ENCODE measurements at places on chromosomes 4 and X.

GRCh38 chrX:69507500-69507789 is 3.3 kb downstream of the NALF2 start:
- DNase-seq, result no peak

DNA sequence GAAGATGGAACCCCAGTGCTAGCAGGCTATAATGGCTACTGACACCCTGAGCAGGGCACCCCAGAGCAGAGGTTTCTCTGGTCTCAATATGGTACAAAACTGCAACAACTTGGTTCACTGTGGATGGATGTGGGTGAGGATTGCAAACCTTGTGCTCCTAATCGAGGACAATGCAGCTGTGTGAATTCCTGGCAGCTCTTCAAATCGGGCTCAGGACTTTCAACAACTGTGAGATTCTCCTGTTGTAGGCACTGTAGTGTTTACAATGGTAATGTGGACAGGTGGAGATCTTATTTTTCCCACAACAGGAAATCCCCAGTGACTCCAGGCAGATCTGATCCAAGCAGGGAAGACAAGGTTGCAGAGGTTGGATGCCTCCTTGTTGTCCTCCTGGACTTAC is 101.5 kb downstream of the RCHY1 start:
- DNase-seq, result no peak

DNA sequence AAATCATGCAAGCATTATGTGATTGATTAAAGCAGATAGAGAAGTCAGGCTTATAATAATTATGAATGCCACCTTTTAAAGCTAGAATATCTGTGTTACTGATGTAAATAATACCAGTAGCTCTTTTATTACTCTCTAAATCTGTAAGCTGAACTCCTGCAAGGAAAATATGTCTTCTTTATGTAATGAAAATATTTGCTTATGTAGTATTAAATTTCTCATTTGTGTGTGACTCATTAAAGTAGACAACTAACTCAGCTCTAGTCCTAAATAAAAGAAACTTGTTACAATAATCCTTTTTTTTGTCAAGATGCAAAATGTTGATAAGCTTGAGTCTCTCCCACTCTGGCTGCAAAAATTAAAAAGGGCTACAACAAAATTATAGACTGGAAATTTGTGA is 137.7 kb upstream of the FAT1 start:
- DNase-seq, result no peak

DNA sequence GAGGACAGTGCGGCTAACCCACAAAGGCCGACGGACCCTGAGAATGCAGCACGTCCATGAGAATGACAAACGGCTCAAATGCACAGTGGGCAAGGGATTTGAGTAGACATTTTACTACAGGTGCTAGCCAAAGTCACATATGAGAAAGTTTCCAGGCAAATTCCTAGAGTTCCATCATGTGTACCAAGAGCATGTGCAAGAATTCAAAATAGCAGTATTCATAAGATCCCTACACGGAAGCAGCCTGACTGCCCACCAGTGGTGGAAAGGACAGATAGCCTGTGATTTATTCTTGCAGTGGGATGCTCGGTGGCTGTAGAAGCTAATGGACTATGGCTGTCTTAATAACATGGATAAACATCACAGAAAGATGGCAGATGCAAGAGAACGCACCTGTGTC is 68.0 kb downstream of the RGS12 start:
- no peak for DNase-seq

GRCh38 chr4:109559625-109559982 is 442 bp upstream of the MCUB start:
- peak; percentile 26 for DNase-seq

- no peak for DNase-seq
Measured at GRCh38 chr4:10151182-10151581, 34.6 kb upstream of the WDR1 start.

GRCh38 chr4:3296651-3297050 is 3.8 kb downstream of the RGS12 start:
- DNase-seq, result no peak

DNA sequence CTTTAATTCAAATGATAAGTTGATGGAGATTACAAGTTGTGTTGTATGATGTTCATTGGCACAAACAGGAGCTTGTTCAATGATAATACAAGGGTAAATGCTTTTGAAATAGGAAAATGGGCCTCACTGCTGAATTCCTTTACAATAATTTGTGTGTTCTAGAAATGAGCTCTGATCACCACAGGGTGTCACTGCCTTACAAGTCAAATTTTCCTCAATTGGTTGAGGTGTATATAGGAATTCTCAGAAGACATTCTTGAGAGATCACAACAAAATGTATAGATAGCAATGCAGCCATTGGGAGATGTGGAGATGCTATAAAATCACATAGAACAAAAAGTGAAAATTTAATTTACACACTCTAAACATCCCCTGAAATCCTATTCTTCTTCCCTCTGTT is 49.6 kb downstream of the KLF8 start:
- no peak for DNase-seq

- no peak for DNase-seq
Measured at GRCh38 chrX:106898462-106898861, 4.7 kb downstream of the RIPPLY1 start.

GRCh38 chr4:16045687-16046086 is 38.1 kb downstream of the PROM1 start:
- DNase-seq, result no peak

- DNase-seq, result no peak
Measured at GRCh38 chrX:71454222-71454621, 78.7 kb upstream of the OGT start.

DNA sequence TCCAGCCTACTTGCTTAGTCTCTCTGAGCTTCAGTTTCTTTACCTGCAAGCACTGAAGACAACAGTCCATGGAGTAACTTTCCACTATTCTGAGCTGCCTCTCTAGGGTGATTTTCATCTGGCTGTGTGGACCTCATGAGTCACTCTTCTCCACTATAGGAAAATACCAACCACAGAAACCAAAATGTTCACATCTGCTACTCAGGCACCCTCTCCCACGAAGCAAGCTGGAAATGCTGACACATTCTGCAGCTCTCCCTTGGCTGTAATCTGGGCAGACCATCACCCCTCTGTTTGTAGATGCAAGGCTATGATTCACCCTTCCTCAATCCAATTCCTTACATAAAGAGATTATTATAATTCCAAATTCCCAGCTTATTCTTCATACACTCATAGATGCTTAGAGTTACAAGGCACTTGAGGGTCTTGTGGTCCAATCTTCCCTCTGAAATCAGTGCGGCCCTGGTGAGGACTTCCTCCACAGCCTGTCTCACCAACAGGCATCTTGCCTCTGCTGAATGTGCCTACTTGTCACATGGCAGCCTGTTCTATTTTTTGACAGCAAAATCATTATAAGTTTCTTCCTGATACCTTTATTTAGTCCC is 97.0 kb upstream of the LNX1 start:
- no peak for DNase-seq

DNA sequence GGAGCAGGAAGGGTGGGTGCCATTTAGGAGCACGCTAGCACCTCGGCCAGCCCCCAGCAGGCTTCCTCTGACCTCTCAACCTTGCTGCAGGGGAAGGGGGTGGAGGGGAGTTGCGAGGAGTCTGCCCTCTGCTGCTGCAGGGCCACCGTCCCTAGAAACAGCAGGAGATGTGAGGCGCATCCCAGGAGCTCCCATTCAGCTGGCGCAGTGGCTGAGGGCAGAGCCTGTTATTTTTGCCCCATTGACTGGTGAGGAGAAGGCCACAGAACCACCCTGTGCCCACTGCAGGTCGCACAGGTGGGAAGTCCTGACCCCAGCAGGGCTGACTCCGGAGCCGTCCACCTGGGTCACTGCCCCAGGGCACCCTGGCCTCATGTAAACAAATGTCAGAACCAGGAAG is 8.0 kb downstream of the PDE6B start:
- DNase-seq, result no peak

DNA sequence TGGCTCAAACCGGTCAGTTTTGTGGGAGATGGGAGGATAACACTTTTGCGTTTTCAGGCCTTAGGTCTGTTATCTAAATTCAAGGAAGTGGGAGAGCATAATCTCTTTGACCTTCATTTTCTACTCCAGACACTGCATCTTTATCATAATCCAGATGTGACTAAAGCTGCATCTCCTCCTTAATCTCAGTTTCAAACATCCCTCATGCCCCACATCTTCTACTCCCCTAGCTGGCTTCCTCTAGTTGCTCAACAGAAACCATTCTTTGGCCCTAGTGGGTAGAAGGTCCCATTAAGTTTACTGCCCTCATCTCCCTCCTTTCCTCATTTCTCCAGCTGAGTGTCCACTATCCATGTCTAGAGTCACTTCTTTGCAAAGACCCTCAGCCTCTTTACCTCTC is 18.8 kb upstream of the RASL11B start:
- DNase-seq, result no peak

GRCh38 chr4:1218634-1219565 is 30.0 kb downstream of the CTBP1 start:
- no peak for DNase-seq

GRCh38 chrX:45063319-45064095 is 137.2 kb downstream of the DIPK2B start:
- DNase-seq, result no peak

- DNase-seq, result no peak
Measured at GRCh38 chrX:94743478-94743877, 1069.5 kb downstream of the FAM133A start.

DNA sequence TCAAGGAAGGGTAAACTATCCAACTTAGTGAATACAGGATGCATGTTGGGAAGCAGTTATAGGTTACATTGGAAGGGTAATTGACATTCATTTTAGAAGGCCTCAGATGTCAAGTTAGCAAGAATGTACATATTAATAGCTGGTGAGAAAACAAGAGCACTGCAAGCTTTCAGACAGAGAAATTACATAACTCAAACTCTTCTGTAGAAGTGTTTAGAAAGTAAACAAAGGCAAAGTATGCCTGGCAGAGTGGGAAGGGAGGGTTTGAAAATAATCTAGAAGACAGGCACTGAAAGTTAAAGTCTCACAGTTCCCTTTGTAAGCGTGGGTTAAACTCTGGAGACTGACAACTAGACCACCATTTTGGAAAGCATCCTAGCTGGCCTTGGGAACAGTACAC is 406.2 kb downstream of the ANKRD50 start:
- DNase-seq, result no peak

DNA sequence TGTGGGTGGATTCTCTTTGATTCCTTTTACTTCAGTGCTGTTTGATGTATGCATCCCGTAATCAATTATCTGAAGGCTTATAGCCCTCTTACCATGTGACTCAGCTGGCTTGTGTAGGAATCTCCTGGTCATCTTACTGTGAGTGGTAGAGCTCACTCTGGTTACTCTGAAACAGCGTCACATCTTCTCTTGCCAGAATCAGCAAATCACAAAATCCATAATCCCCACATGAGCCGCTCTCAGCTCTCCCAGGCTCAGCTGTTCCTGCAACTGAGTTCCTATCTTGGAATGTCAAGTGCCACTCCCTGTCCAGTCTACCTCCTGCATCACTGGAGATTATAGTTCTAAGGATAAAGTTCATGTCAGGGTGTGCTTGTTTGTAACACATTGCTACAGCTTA is 278.0 kb downstream of the FBXO8 start:
- DNase-seq, result no peak

GRCh38 chrX:124209792-124210576 is 122.5 kb upstream of the TEX13D start:
- no peak for DNase-seq

GRCh38 chrX:123277821-123278220 is 93.7 kb downstream of the GRIA3 start:
- no peak for DNase-seq

DNA sequence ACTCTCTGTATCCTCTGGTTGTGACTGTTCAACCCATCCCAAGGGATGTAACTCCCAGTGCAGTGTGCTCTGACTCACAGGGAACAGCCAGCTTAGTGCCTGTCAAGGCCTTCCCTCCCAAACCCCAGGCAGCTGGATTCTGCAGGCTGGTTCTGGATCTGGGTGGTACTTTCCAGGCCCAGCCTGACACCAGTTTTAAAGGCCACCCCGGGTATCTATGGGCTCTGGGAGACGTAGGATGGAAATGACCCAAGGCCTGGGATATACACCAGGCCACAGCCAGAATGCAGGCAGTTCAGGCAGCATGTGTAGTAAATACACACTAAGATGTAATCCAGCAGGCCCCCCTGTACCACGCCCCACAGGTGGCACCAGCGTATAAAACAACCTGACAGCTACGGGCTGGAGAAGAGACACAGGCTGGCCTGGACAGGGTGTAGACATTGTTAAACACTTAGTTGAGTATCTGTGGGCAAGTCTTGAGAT is 64.2 kb downstream of the SPINK2 start:
- no peak for DNase-seq

DNA sequence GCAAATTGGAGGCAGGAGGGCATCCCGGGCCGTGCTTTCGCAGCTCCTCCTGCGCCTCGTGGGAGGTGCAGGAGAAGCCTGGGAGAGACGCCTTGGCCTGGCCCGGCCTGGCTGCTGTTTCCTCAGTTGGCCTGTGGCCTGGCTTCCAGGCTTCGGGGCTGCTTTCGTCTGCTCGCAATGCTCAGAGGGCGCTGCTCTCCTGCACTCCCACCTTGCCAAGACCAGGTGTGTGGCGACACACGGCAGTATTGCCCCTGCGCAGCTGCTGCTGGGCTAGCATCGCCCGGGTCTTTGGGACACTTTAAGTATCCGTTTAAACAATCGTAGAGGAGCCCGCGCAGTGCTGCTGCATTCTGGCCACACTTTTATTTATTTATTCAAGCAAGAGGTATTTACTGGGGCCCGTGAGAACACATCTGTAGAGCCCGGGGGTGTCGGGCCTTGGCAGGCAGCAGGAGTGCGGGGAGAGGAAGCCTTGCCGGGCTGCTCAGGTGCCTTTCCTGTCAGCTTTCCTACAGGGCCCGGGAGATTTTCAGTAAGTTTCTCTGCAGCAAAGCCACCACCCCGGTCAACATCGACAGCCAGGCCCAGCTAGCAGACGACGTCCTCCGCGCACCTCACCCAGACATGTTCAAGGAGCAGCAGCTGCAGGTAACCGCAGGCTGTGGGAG is 26.2 kb upstream of the HGFAC start:
- DNase-seq, result no peak

GRCh38 chr4:163969291-163969690 is 474.8 kb downstream of the TMA16 start:
- DNase-seq, result no peak

DNA sequence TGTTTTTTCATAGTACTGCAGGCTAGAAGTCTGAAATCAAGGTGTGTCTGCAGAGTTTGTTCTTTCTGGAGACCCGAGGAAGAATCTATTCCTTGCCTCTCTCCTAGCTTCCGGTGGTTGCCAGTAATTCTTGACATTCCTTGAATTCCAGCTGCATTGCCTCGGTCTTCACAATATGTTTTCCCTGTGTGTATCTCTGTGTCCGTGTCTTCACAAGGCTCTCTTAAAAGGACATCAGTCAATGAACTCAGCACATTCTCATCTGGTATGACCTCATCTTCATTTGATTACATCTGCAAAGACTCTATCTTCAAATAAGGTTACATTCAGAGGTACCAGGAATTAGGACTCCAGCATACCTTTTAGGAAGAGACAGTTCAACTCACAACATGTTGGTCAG is 163.4 kb downstream of the BANK1 start:
- no peak for DNase-seq

DNA sequence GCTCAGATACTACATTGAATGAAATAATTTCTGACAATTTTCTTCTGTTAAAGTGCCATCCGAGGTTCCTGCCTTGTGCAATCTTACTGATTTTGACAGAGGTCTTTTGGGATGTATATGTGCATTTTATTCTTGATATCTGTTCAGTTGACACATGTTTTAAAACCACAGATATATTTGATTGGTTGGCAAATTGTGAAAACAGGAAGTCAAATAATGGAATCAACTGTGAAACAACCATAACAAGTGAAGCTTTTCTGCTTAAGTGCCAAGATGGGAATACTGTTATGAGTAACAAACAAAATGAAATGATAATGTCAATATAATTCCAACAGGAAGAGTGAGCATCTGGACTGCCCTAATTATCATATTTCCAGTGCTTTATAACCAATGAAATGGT is 84.9 kb upstream of the TET2 start:
- DNase-seq, result no peak
